ENCODE measurements at places on chromosomes 16 and 17.

GRCh38 chr16:85563515-85564276 is 49.4 kb upstream of the GSE1 start:
- no peak for ATAC-seq

GRCh38 chr17:50916026-50916707 is 50.0 kb upstream of the TOB1 start:
- ATAC-seq = peak; percentile 75

DNA sequence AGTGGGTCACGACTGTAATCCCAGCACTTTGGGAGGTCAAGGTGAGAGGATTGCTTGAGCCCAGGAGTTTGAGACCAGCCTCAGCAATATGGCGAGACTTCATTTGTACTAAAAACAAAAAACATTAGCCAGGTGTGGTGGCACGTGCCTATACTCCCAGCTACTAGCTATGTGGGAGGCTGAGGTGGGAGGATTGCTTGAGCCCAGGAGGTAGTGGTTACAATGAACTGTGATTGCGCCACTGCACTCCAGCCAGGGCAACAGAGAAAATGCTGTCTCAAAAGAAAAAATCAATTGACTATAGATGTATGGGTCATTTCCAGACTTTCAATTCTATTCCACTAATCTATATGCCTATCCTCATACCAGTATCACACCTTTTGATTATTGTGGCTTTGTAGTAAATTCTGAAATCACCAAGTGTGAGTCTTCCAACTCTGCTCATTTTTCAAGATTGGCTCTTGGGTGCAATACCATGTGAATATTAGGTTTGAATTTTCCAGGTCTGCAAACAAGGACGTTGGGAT is 27.2 kb upstream of the CEP20 start:
- no peak for ATAC-seq

GRCh38 chr17:83195330-83196023 is 116.1 kb downstream of the METRNL start:
- no peak for ATAC-seq

DNA sequence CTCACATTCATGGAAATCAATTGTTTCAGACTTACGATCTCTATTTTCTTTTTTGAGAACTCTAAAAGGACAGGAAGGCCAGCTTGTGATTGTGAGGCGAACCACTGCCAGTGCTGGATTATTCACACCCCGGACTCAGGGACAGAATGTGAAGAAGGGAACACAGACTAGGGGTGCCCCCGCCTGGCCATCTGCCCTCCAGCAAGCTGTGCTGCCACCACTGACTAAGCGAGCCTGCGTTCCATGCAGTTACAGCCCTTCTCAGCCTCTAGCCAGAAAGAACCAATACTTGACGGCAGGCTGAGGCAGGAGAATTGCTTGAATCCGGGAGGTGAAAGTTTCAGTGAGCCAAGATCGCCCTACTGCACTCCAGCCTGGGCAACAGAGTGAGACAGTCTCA is 2.8 kb downstream of the HAGH start:
- no peak for ATAC-seq

- peak; percentile 95 for ATAC-seq
Measured at GRCh38 chr17:29389982-29390850, at the start of gene TAOK1. TSS of gene TAOK1 (plus strand) at chr17:29390363. CDS start at chr17:29451549, 61,186 bp downstream.

DNA sequence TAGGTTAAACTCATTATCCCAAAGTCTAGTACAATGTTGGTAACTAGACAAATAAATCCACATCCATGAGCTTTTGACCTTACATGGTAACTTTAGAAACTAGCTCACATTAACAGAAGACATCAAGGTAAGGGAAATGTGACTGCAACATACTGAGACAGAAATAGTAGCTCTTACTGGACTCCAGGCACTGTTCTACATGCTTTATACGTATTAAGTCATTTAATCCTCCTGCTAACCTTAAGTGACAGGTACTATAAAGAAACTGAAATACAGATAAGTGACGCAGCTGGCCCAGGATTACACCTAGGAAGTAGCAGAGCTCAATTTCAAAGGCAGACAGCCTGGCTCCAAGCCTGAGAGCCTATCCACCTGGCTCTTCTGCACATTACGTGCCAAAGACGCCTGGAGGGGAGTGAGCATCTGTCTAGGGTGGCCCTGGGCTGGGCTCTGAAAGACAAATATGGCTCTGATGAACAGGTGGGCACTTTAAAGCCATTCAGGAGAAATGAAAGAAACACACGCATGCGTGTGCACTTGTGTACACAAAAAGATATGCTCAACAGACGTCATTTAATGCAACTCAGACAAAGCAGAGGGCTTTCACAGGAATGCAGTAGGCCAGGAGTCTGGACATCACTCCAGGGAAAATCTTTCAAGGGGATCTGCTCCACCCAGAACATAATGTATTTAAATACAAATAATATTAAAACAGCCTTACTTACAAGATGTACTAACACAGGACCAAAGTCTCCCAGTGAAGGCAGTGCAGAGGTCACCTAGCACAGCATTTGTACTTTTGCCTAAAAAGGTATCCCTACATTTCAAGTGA is 4.4 kb downstream of the ZC3H7A start:
- peak; percentile 18 for ATAC-seq

GRCh38 chr17:15482476-15482875 is 15.1 kb upstream of the CDRT4 start:
- no peak for ATAC-seq

DNA sequence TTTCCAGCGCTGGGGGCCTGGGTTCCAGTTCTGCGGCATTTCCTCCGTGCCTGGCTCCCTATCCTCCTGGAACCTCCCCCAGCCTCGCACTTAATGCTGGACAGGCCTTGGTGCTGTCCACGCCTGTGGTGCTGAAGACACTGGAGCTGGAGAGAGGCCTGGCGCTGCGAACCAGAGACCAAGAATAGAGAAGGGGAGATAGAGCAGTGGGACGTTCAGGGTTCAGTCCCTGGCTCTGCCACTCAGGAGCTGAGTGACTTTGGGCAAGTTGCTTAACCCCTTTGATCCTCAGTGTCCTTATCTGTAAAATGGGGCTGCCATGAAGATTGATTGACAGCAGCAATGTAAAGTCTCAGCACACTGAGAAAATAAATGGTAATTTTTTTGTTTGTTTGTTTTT is 11.9 kb downstream of the SBK1 start:
- no peak for ATAC-seq

- ATAC-seq = no peak
Measured at GRCh38 chr17:33521784-33522183, 228.7 kb upstream of the ASIC2 start.

GRCh38 chr17:78176548-78177025 is 8.2 kb downstream of the SYNGR2 start:
- ATAC-seq = peak; percentile 76

- no peak for ATAC-seq
Measured at GRCh38 chr17:48582750-48583069, 4.6 kb upstream of the HOXB4 start.

GRCh38 chr17:35991075-35991474 is 4.5 kb upstream of the CCL14 start:
- ATAC-seq = no peak

- peak; percentile 13 for ATAC-seq
Measured at GRCh38 chr16:3728424-3729160, 11.3 kb upstream of the TRAP1 start.

GRCh38 chr17:17168401-17168800 is 37.7 kb downstream of the PLD6 start:
- no peak for ATAC-seq

- ATAC-seq = no peak
Measured at GRCh38 chr16:25679511-25679910, 12.2 kb upstream of the HS3ST4 start.

DNA sequence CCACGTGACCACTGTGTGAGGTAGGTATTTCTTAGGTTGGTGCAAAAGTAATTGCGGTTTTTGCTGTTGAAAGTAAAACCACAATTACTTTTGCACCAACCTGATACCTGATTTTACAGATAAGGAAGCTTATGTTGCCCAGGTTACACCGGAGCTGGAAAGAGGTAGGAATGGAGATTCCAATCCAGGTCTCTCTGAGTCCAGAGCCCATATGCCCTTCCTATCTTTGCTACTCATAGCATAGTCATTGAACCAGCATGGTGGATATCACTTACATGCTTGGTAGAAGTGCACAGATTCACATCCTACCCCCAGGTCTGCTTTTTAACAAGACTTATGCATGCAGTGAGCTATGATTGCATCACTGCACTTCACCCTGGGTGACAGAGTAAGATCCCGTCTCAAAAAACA is 61.8 kb downstream of the ARSG start:
- no peak for ATAC-seq

DNA sequence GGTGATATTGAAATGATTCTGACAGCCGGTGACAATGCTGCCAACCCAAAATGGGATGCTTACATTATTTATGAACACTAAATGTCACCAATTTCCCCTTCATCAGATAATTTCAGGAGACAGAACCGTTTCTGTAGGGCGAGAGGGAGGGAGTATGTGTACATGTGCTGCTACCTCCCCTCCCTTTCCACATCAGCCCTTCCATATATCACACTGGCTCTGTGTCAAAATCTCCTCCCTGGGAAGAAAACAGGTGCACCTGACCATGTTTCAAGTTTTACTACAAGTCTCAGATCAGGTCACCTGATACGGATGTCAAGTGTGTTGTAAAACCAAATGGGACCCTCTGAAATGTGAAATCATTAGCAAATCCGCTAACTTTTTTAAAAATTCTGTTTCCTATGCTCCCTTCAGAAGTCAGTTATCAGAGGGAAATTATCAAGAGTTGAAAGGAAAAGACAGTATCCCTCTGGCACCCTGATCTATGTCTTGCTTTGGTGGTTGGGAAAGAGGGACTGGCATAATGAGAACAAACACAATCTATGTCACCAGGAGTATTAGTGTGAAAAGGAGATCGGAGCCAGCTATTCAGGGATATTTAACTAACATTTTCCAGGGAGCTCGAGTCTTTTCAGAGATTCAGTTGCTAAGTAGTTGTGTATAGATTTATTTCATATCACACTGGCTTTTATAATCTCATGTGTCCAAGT is 1002.3 kb upstream of the CDH8 start:
- no peak for ATAC-seq

- ATAC-seq = no peak
Measured at GRCh38 chr17:31544186-31544585, 152.7 kb downstream of the RAB11FIP4 start.

DNA sequence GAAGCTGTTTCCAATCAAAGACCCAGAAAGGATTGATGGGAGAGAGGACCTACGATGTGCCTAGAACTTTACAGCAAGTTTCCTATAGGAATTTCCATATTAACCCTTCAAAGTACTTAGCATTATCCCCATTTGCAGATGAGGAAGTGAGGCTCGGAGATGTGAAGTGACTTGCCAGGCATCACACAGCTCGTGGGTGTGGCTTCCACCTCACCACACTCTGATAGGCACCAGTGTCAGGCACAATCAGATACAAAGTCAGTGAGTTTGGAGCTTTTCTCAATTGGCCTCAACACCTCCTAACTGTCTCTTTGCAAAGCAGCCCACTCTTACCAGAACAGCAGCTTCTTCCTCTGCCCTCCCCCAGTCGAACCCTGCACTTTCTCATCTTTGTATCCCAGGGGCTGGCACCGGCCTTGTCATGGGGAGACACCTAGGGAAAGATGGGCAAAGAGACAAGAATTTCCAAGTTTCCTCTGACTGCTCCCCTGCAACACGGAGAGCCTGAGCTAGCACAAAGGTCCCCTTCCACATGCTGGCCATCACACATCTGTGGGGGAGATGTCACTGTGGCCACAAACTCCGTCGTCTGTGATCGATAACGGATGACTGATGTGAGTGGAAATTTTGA is 37.4 kb upstream of the CCL1 start:
- ATAC-seq = no peak

GRCh38 chr17:74831444-74832146 is 28.1 kb downstream of the GRIN2C start:
- no peak for ATAC-seq

DNA sequence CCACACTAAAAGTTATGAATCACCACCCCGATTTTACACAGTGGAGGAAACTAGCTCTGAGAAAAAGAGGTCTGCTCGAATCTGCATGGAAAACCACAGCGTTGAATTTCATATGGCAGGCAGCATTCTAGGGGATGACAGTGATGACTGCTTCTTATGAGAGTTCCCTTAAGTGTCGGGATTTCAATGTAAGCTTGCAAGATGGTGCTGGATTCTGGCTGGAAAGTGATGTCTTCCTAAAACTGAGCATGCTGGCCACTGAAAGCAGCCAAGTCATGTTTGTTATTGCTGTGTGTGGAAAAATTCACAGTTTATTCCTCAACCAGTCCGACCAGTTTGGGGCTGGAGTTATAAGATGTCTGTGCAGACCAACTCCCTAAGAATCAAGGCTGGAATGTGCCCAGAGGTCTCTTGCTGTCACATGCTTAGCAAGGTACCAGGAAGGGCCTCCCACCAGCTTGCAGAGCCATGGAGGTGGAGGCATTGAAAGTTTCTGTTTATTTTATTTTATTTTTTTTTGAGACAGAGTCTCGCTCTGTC is 37.2 kb upstream of the GAN start:
- no peak for ATAC-seq

DNA sequence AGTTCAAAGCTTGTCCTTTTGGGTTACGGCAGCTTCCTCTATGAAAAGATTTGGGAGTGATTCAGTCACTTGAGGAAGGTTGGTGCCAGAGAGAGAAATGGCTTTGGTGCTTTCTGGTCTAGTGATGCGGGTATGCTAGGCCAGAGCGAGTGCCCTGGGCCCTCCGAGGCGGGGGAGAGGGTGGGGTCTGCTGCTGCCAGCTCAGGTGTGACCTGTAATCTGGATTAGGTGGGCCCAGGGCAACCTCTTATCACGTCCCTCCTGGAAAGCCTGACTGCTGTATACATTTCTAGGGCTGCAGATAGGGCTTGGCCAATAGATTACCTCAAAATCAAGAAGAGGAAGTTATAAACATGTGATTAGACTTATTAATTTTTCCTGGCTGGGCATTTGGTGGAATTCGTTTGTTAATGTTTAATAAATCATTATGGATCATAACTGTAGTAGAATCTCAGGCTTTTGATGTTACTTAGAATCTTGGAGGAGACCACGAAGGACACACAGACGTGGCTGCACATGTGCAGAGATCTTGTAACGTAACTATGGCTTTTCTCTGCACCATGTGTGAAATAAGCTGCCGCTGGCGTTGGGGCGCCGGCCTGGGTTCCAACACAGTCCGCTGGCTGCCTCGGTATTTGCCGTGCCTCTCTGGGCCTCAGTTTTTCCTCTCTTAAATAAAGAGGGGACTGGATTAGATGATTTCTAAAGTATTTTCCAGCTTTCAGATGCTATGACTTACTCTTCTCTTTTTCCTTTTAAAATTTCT is 1.2 kb downstream of the IRF8 start:
- no peak for ATAC-seq

GRCh38 chr16:1280783-1281182 is 24.9 kb downstream of the TPSD1 start:
- ATAC-seq = no peak

DNA sequence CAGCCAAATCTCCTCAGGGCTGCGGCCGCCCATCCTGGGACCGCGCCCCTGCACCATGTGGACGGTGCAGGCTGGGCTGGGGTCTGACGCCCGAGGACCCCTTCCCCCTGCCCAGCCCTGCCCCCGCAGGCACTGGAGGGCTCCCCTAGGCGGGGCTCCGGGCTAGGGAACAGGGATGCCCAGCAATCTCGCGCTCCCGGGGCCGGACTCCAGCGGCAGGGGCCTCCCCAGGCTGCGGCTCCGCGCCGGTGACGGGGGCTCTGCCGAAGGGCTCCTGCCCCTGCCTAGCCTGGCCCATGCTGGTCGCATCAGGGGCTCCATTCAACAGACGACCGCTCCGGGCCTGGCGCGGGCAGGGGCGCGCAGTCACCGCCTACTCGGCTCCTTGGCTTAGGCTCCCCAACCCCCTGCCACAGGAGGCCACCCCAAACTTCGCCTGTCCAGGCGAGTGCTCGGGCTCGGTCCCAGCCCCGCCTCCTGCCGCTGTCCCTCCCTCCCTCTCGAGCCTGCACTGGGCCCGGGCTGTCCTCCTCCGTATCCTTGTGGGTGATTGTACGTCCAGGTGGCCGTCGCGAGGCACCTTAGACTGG is 27.4 kb upstream of the ADORA2B start:
- ATAC-seq = no peak

- ATAC-seq = peak; percentile 33
Measured at GRCh38 chr16:88566158-88566557, 4.0 kb upstream of the ZC3H18 start.

Measured in activated CD4-positive, CD25-positive, alpha-beta regulatory T cell treated with anti-CD3 and anti-CD28 coated beads, Interleukin-2, amount 50 U/mL, for 24 hours (primary cell).